ENCODE measurements at places on chromosomes 1 and 21.

- DNase-seq: no peak
These were observed 185.0 kb downstream of the MATN1 start for GRCh38 chr1:30538226-30538992.

DNA sequence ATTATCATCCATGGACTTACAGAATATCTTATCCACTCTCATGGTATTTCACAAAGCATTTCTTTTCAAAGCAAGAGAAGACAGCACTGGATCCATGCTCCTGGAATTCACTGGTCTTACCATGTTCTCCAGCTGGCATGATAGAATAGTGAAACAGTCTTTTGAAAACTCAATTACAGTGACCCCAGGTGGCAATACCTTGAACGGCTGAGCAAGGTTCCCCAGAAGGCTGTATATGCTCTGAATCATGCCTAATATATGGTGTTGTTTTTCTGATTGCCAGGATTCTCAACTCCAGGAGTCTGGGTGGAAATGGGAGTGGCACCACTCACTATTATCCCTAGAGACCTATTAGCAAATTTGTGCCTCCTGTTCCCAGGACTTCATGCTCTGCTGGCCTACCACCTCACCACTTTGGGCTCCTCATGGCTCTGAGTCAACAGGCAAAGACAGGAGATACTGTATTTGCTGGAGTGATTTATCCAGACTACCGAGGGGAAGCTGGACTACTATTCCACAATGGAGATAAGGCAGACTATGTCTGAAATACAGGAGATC is 87.6 kb downstream of the CATSPERE start:
- no peak for DNase-seq

GRCh38 chr1:203526572-203526971 is 32.6 kb downstream of the OPTC start:
- DNase-seq: no peak

DNA sequence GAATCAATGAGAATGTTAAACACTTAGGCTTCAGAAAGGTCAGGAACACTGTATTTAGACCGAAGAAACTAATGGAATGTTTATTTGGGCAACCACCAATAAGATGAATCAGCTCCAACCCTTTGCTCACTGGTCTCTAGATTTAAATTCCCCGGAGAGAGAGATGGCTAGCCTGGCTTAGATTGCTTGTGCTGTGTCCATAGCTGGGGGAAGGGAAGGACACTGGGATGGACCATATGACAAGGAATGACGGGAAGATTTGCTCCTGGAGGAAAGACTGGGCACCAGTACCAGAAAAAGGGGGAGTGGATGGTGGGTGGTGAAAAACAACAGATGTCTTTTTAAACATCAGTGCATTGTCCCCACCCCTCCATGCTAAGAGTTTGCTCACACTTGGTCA is 426.6 kb downstream of the DUSP10 start:
- DNase-seq: no peak

- DNase-seq: no peak
These were observed 10.3 kb upstream of the HMGCS2 start for GRCh38 chr1:119778886-119779560.

- DNase-seq: no peak
These were observed 7.1 kb downstream of the ECHDC2 start for GRCh38 chr1:52914463-52914862.

GRCh38 chr1:10160173-10160572 is 50.2 kb upstream of the KIF1B start:
- no peak for DNase-seq
